B cell (primary cell): ENCODE measurements at places on chromosomes 12 and 14. TPM values are rescaled to one million over a fixed set of nuclear protein-coding genes. Genes with fewer than 3 reads are reported as not detected.

NT5DC3 gene
- polyA plus RNA-seq, result 3.1 and 4.4 TPM in 2 replicates

DNA sequence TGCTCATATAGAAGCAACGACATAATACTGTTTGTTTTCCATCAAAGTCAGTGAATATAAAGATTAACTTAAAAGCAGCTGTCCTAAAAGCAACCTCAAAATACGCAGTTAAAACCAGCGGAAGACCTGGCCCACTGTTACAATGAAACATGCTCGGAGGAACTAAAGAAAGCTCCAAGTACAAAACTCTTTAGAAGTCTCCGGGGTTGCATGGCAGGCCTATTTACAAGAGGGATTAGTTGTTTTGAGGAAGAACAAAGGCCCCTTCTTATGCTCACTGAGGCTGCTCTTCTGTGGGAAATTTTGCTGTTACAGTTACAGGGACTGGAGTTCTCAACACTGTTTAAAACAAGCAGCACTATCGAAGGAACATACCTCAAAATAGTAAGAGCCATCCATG lies 75.9 kb upstream of the C12orf71 start:
- H3K27ac ChIP-seq, result no peak overlapping the region
- DNase-seq, result no peak
- H3K36me3 ChIP-seq, result no peaks in the 10 kb centered on the region
- H3K27me3 ChIP-seq, result no peaks in the 10 kb centered on the region
- H3K4me1 ChIP-seq, result peaks cover 2% of the 10 kb centered on the region

GRCh38 chr14:75281654-75282019 lies 3.0 kb downstream of the FOS start:
- H3K27ac ChIP-seq, result no peak overlapping the region
- DNase-seq, result peak; percentile 72
- no peak overlapping the region for H3K4me3 ChIP-seq
- H3K36me3 ChIP-seq, result no peaks in the 10 kb centered on the region

GRCh38 chr12:109777544-109777943 lies 55.7 kb downstream of the TRPV4 start:
- no peak overlapping the region for H3K4me3 ChIP-seq
- H3K36me3 ChIP-seq, result no peaks in the 10 kb centered on the region
- no peaks in the 10 kb centered on the region for H3K27me3 ChIP-seq
- no peak for DNase-seq
- H3K4me1 ChIP-seq, result no peaks in the 10 kb centered on the region

DNA sequence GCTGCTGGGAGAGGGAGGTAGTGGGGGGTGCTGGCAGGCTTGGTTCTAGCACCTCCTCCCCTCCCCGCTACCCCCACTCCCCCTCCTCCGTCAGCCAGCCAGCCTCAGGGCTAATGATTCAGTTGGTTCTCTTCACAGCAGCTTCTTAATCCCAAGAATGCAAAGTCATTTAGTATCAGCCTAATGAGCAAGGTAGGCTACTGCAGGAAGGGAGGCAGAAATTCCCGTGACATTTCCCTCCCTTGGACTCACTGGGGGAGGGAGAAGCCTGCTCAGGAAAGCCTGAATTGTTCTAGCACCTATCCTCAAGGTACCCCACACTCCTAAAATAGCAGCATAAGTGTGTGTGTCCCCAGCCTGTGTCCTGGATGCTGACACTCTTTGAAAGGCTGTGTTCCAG lies 29.8 kb downstream of the ITPK1 start:
- no peak overlapping the region for H3K27ac ChIP-seq
- no peaks in the 10 kb centered on the region for H3K27me3 ChIP-seq
- no peaks in the 10 kb centered on the region for H3K36me3 ChIP-seq

DNA sequence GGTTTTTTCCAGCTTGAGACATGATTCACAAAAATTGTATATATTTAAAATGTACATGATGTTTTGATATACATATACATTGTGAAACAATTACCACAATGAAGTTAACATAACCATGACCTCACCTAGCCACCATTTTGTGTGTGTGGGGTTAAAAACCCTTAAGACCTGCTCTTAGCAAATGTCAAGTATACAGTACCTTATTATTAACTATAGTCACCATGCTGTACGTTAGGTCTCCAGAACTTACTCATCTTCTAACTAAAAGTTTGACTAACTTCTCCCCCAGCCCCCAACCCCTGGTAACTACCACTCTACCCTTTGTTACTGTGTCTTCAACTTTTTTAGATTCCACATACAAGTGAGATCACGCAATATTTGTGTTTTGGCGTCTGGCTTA lies 52.6 kb downstream of the EIF2S3B start:
- H3K4me1 ChIP-seq, result no peaks in the 10 kb centered on the region
- no peak overlapping the region for H3K4me3 ChIP-seq
- no peaks in the 10 kb centered on the region for H3K27me3 ChIP-seq

GRCh38 chr14:53902307-53902706 lies 54.3 kb downstream of the BMP4 start:
- H3K4me1 ChIP-seq, result no peaks in the 10 kb centered on the region
- no peaks in the 10 kb centered on the region for H3K36me3 ChIP-seq
- no peak overlapping the region for H3K4me3 ChIP-seq
- no peak for DNase-seq
